ENCODE measurements at places on chromosomes 2 and 18. TPM values are rescaled to one million over a fixed set of nuclear protein-coding genes. Genes with fewer than 3 reads are reported as not detected.

Gene ABCG8
- total RNA-seq, result not detected

Gene CCDC148
- 0.79 TPM for total RNA-seq

Gene GREB1L
- 0.76 TPM for total RNA-seq

DNA sequence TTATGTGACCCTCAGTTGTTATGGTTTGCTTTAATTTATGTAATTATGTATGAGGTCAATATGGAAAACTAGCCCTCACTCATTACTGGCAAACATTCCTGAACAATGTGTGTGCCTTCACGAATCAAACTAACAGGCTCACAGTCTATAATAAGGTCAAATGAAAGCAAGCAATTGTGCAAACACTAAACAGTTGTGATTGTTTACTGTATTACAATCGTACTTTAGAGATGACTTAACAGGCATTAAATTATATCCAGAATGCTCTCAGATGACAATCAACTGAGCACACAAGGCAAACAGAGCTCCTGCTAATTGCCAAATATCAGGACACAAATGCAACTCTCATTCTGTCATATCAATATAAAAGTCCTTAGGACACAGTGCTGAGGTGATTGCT lies 29.5 kb downstream of the COL5A2 start:
- no peak for DNase-seq

- no peak for DNase-seq
These were observed 18.2 kb downstream of the ERCC3 start for GRCh38 chr2:127275789-127276188.

GRCh38 chr2:132609101-132609890 lies 60.7 kb downstream of the LYPD1 start:
- DNase-seq, result no peak

All from spleen (tissue), 13 donors.